Smooth muscle cell of the pulmonary artery (primary cell): ENCODE measurements at places on chromosomes 7 and 10. TPM values are rescaled to one million over a fixed set of nuclear protein-coding genes. Genes with fewer than 3 reads are reported as not detected.

PPP1R17 gene
- total RNA-seq = not detected in 2 replicates

CHST3 gene
- 49.4 and 64.2 TPM in 2 replicates for total RNA-seq

ADAP1 gene
- 4.4 and 4.8 TPM in 2 replicates for total RNA-seq

SSC4D gene
- 0.40 and 0.65 TPM in 2 replicates for total RNA-seq

ZNF425 gene
- total RNA-seq = 2.5 and 3.7 TPM in 2 replicates

LRRN3 gene
- total RNA-seq = 3.1 and 7.4 TPM in 2 replicates

DLX6 gene
- 0.20 and 0.23 TPM in 2 replicates for total RNA-seq

NEURL1 gene
- total RNA-seq = under 0.01 and 0.63 TPM in 2 replicates

ZNF438 gene
- 3.1 TPM in 2 replicates for total RNA-seq

THSD7A gene
- 0.13 and 0.17 TPM in 2 replicates for total RNA-seq

NPTX2 gene
- 3.3 and 5.1 TPM in 2 replicates for total RNA-seq

NPFFR1 gene
- not detected in 2 replicates for total RNA-seq

HSPA12A gene
- total RNA-seq = 7.2 and 25.8 TPM in 2 replicates

ACTL6B gene
- not detected in 2 replicates for total RNA-seq

SLC39A12 gene
- not detected in 2 replicates for total RNA-seq

ADIRF gene
- total RNA-seq = 86.1 and 116 TPM in 2 replicates

LIPN gene
- total RNA-seq = not detected in 2 replicates

GNAI1 gene
- total RNA-seq = 25.0 and 52.2 TPM in 2 replicates

PRLHR gene
- total RNA-seq = not detected in 2 replicates

SMKR1 gene
- 0.20 TPM in 1 of 2 replicates, not detected in the other for total RNA-seq

ZNF365 gene
- total RNA-seq = 6.0 and 11.0 TPM in 2 replicates

HSPB1 gene
- 90.3 and 112 TPM in 2 replicates for total RNA-seq

BEND7 gene
- total RNA-seq = 4.0 and 7.6 TPM in 2 replicates

HYAL4 gene
- total RNA-seq = not detected in 2 replicates

PON1 gene
- total RNA-seq = not detected in 2 replicates

AZGP1 gene
- not detected in 2 replicates for total RNA-seq

CPVL gene
- total RNA-seq = 0.20 TPM in 1 of 2 replicates, not detected in the other

ADAM22 gene
- total RNA-seq = 0.43 and 0.52 TPM in 2 replicates

SEMA3D gene
- total RNA-seq = 11.8 and 22.5 TPM in 2 replicates

RBM20 gene
- total RNA-seq = 2.4 and 5.1 TPM in 2 replicates

PYROXD2 gene
- total RNA-seq = 16.9 and 22.9 TPM in 2 replicates

CLDN3 gene
- total RNA-seq = not detected in 2 replicates

PKD1L1 gene
- total RNA-seq = 0.07 TPM in 2 replicates

VWA2 gene
- total RNA-seq = not detected in 2 replicates

CYP3A7 gene
- not detected in 2 replicates for total RNA-seq

TUBAL3 gene
- not detected in 2 replicates for total RNA-seq

OR2A42 gene
- total RNA-seq = 0.03 TPM in 1 of 2 replicates, not detected in the other

DMBT1 gene
- total RNA-seq = 0.03 and 0.13 TPM in 2 replicates

JCAD gene
- 8.0 and 29.2 TPM in 2 replicates for total RNA-seq

GHRHR gene
- not detected in 2 replicates for total RNA-seq

CCL24 gene
- total RNA-seq = not detected in 2 replicates

CPED1 gene
- total RNA-seq = 52.0 and 64.8 TPM in 2 replicates

SLC26A5 gene
- not detected in 2 replicates for total RNA-seq

CALCR gene
- not detected in 2 replicates for total RNA-seq

MYO1G gene
- 0.07 TPM in 2 replicates for total RNA-seq

IQUB gene
- total RNA-seq = 0.63 and 0.85 TPM in 2 replicates

CLCN1 gene
- 0.07 TPM in 1 of 2 replicates, not detected in the other for total RNA-seq
